CD4-positive, alpha-beta T cell treated with Interleukin-2 at 100 ng/mL for 4 hours (primary cell): ENCODE measurements at places on chromosomes 5 and 9.

DNA sequence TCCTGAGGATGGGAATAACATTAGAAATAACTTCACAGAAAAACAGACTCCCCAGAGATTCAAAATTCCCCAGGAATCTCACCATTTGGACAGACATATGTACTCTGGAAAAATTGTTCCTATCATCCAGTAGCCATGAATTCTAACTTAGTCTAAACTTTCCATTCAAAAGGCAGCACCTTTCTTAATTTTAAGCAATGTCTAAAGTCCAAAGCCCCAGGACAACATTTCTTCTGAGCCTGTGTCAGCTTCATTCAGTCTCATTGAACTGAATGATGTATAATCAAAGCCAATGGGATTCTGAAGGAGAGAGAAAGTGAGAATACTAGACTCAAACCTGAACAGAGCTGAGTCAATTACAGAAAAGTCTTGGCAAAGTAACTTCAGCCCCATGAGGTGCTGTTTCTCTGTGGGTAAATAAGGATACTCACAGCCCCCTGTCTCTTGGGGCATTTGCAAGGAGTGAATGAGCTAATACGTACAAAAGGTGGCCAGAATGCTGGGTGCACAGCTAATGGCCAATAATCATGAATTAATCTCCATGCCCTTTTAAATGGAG lies 140.6 kb downstream of the SEMA5A start:
- no peak for DNase-seq

DNA sequence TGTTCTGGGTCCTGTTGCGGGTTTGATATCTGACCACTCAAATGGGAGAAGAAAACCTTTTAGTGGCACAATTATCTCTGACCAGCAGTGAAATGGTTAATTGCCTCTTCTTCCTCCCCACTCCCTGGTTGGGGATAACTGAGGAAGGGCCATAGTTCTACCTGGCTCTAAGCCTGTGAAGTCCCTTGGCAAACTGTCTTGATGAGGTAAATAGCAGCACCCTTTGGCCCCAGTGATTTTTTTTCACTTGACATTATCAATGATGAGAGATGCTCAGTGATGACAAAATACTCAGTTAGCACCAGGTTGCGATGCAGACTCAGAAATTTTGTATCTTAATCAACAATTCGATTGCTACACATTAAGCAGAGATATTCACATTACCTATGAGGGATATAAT lies 515.7 kb downstream of the PSAT1 start:
- no peak for DNase-seq

DNA sequence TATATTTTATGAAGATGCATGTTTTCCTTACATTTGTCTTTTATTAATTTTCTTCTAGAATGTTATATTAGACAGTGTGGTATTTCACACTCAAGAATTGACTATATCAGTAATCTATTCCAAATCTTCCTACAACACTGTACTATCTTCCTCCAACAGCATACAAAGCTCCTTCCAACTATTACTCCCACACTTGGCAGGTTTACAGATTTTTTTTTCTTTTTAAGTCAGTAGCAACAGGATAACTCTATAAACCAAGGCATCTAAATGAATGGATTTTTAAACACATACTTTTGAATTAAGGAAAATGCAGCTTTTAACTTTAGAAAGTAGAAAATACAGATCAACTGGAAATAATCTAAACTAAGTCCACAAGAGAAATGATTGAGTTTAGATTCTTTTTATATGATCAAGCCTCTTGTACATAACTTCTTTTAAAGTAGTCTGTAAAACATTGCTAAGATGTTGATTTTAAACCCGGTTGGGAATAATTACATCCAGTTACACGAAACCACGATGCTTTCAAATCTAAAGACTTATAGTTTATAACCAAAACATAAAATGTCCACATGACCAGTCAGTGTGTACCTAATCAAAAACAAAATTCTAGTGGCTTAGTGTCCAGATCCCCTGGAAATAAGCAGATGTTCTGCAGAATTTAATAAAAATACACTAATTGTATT lies 281.6 kb downstream of the ADAMTS6 start:
- DNase-seq: no peak

- DNase-seq: no peak
These were observed 65.2 kb downstream of the ZNF366 start for GRCh38 chr5:72441862-72442540.

DNA sequence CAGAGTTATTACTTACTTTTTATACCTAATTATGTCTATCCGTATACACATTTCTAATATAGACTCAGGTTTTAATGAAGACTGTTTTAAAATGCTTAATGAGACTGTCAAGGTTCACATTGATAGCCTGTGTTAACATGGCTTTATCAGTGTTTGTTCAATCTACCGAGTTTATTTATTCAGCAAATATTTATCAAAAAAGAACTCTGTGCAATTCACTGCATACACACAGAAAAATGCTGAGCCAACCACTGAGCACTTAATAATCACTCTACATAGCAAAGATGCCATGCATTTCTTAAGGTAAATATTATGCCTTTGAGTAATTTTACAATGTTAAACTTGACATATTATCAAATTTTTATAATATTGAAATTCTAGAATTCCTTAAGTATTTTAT lies 428.2 kb downstream of the ANXA1 start:
- no peak for DNase-seq

- no peak for DNase-seq
These were observed 21.2 kb upstream of the ARL14EPL start for GRCh38 chr5:116011046-116011445.

DNA sequence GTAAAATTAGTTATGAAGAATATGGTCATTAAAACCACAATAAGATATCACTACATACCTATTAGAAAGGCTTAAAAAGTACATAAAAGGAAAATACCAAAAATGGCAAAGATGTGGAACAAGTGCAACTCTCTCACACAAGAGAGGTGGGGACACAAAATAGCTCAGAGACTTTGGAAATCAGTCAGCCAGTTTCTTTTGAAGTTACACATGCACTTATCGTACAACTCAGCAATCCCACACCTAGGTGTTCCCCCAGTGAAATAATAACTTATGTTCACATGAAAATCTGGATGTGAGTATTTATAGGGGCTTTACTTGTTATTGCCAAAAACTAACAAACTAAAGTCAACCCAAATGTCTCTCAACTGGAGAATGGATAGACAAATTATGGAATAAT lies 9.8 kb upstream of the RICTOR start:
- no peak for DNase-seq

- no peak for DNase-seq
These were observed 2.3 kb upstream of the IARS1 start for GRCh38 chr9:92295827-92296258.

GRCh38 chr5:52743970-52744369 lies 43.7 kb upstream of the ITGA1 start:
- peak; percentile 78 for DNase-seq

GRCh38 chr9:15116130-15116580 lies 190.9 kb downstream of the TTC39B start:
- DNase-seq: no peak

DNA sequence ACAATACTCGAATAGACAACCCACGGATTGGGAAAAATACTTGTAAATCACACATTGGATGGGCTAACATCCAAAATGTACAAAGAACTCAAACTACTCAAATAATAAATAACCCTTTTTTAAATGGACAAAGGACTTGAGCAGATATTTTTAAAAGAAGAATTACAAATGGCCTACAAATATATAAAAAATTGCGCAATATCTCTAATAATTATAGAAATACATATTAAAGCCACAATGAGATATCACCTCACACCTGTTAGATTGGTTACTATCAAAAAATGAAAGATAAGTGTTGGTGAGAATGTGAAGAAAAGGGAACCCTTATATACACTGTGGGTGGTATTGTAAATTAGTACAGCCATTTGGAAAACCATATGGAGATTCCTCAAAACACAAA lies 40.8 kb upstream of the ADAMTS19 start:
- DNase-seq: no peak

DNA sequence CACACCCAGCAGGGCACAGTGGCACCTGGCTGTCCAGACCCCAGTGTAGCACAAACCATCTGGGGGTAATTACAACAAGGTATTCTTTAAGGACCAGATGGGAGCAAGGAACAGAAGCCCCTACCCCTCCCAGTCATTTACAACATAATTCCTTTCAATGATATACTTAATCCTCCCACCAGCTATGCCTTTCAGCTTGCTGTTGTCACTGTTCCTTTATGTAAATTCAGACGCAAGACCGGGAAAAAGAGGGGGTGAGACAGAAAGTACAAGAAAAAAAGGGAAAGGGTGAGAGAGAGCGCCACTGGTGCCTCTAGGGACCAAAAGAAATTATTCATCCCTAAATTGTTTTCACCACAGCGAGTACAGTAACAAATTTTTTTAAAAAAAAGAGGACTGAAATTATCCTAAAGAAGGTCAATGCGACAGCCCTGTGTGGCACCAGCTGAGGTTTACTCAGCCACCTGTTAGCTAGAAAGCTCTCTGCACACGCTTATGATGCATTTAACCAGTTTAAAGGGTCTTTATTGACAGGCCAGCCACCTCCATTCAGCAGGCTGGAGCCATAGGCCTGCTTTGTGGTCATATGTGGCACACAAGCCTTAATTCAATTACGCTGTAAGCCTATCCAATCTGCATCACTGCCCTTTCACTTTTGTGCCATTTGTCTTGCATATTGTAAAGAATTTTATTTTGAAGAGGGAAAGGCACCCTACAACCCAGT lies 210.2 kb upstream of the ISL1 start:
- no peak for DNase-seq

GRCh38 chr5:132223861-132224260 lies 3.8 kb downstream of the P4HA2 start:
- no peak for DNase-seq

- no peak for DNase-seq
These were observed 142.6 kb downstream of the FAM114A2 start for GRCh38 chr5:153896117-153896516.

- DNase-seq: peak; percentile 50
These were observed 61.3 kb downstream of the ENC1 start for GRCh38 chr5:74579215-74579614.

- DNase-seq: no peak
These were observed 197.9 kb downstream of the KCTD16 start for GRCh38 chr5:144368556-144368955.

- no peak for DNase-seq
These were observed at the start of gene SHC3 for GRCh38 chr9:89177944-89178829. SHC3 (minus strand) TSS chr9:89178818; CDS start chr9:89178460, 358 bp downstream.

DNA sequence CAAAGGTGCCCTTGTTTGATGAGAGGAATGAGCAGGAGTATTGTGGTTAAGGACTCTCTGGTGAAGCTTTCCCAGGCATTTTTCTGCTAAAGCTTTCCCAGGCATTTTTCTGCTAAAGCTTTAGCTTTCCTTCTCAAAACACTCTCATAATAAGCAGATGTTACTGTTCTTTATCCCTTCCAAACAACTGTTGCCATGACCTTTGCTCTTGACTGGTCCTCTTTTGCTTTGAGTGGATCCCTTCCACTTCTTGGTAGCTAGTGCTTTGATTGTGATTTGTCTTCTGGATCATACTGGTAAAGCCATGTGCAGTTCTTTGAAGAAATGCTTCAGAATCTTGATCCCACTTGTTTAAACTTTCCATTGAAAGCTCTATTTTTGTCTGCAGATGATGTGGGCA lies 85.8 kb downstream of the GPBP1 start:
- DNase-seq: no peak

DNA sequence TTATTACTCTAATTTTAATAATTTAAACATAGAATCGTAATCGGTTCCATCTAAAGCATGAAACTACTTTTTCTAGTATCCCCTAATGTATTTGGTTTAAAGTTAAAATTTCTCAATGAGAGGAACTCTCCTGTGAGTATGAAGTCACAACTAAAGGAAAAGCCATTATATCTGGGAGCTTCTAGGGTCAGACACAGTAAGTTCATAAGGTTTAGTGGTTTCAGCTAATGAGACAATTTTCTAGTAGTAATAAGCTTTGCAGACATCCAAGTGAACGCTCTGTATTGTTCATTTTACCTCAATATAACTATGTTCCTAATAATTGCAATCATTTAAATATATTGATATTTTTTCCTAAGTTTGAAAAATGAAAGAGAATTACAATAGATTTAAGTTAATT lies 364.4 kb upstream of the CDH9 start:
- DNase-seq: no peak

DNA sequence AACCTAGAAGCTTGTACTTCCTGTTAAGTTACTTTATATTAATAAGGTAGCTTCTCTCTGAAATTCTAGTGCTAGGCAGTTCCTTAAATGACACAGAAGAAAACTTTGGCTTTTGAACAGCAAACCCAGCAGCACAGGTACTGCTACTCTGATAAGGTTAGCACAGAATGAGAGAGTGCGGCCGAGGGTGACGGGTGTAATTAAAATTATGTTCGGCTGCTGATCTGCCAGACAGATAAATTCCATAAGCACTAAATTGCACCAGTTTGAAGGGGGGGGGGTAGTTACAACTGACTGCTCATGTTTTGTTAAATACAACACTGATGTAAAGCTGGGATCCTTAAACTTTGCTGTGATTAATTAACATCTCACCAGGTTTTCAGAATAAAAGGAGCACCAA lies 475.1 kb downstream of the SPOCK1 start:
- no peak for DNase-seq

- DNase-seq: no peak
These were observed 8.4 kb upstream of the TIMD4 start for GRCh38 chr5:156971415-156971814.

DNA sequence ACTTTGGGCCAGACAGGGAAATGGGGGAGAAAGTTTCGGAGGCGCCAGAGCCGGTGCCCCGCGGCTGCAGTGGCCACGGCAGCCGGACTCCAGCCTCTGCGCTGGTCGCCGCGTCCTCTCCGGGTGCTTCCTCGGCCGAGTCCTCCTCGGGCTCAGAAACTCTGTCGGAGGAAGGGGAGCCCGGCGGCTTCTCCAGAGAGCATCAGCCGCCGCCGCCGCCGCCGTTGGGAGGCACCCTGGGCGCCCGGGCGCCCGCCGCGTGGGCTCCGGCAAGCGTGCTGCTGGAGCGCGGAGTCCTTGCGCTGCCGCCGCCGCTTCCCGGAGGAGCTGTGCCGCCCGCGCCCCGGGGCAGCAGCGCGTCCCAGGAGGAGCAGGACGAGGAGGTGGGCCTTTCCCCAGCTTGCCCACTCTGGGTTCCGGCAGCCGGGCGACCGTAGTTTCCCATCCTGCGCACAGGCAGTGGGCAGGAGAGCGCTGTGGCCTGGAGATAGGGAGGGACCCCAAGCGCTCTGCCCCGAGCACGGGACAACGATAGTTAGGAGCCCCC lies 516 bp downstream of the MAST4 start:
- no peak for DNase-seq

DNA sequence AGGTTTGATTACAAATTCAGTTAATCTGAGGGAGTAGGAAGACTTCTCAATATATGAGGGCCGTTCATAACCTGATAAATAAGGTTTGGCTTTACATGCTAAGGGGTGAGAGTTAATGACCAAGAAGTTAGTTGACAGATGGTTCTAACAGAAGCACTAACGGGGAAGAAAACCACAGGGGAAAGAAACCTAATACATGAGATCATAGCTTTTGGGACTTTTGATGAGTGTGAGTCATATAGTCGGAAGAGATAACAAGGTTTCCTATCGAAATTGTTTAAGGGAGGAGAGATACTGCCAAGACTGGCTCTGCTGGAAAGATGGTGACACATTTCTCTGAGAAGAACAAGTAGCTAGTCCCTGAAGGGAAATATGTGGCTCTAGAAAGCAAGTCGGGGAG lies 140.1 kb downstream of the COX7C start:
- no peak for DNase-seq

- no peak for DNase-seq
These were observed 247.7 kb downstream of the PJA2 start for GRCh38 chr5:109161914-109162683.
